Activated CD4-positive, CD25-positive, alpha-beta regulatory T cell (primary cell): ENCODE measurements at places on chromosomes 4 and X.

GRCh38 chrX:135490979-135491514 lies 29.4 kb upstream of the INTS6L start:
- no peak for DNase-seq

DNA sequence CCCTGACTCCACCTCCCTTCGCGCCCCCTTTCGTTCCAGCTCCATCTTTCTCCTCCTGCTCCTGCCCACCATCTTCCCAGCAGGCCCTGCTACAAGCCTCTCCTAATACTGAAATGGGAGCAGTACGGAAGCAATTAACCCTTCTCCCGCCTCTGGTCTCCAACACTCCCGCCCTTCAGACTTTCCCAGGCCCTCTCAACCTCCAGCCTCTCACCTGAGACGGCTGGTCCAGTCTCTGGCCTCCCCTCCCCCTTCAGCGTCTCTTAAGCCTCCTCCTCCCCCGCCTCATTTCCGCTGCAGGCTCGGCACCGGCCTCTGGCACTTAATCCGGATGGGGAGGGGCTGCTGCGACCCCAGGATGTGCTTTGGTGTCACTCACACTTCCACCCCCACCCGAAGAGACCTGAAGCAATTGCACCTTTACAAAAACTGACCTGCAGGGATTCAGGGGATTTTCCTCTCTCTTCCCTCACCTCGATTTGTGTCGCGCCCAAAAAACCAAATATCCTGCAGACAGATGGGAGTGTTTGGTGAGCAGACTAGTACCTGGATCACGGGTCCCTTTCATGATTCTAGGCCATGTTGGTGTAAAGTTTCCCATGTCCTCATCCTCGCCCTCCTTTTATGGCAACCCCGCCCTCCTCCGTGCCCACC lies 657 bp downstream of the TCEAL8 start:
- no peak for DNase-seq

DNA sequence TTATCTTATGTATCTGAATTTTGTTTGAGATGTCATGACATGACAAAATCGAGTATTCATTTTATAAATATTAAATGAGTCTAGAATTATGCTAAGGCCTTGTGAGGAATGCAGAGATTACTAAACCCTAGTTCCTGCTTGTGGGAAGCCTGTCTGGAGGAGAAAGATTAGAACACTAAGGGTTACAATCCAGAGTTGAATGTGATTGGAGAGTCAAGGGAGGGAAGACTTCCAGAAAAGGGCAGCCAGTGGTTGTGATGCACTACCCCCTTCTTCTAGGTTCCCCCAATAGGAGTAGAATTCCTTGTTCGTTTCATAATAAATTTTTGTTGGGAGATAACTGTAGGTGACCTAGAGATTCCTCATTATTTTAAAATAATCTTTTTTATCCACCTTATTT lies 141.1 kb downstream of the AFF1 start:
- DNase-seq: no peak

GRCh38 chr4:140237616-140238350 lies 83.8 kb upstream of the MAML3 start:
- no peak for DNase-seq

- DNase-seq: no peak
Measured at GRCh38 chr4:101950258-101950979, 159.9 kb downstream of the BANK1 start.

DNA sequence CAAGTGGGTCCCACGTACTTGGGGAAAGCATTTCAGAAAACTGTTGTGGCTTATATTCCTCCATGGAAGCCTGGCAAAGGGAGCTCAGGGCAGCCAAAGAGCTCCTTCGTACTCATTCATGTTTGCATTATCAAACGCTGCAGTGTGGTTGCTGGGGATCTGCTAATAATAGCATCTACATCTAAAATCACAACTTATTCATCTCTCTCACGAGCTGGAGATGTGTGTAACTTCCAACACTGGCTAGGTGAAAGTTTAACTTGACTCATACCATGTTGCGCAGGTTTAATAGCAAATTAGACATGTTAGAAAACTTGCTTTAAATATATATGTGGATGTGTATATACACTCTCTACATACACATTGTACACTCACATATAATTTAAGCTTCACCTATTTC lies 415.1 kb downstream of the AFF2 start:
- DNase-seq: no peak

DNA sequence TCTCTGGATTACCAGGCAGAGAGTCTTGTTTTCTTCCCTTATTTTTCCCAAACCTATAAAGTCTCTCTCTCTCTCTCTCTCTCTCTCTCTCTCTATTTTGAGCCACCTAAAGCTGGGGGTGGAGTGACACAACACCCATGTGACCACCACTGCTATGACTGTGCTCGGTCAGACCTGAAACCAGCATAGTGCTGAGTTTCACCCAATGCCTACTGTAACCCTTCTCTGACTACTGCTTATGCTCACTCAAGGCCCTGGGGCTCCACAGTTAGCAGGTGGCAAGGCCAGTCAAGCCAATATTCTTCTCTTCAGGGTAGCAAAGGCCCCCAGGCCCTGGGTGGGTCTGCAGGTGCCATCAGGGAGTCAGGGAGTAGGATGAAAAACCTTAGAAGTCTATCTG lies 114.7 kb upstream of the ARMCX2 start:
- no peak for DNase-seq

GRCh38 chrX:14819769-14820168 lies 53.1 kb downstream of the FANCB start:
- no peak for DNase-seq

- DNase-seq: no peak
Measured at GRCh38 chrX:41981481-41982013, 58.2 kb upstream of the CASK start.

GRCh38 chrX:13007519-13008188 lies 32.7 kb downstream of the TMSB4X start:
- DNase-seq: no peak

DNA sequence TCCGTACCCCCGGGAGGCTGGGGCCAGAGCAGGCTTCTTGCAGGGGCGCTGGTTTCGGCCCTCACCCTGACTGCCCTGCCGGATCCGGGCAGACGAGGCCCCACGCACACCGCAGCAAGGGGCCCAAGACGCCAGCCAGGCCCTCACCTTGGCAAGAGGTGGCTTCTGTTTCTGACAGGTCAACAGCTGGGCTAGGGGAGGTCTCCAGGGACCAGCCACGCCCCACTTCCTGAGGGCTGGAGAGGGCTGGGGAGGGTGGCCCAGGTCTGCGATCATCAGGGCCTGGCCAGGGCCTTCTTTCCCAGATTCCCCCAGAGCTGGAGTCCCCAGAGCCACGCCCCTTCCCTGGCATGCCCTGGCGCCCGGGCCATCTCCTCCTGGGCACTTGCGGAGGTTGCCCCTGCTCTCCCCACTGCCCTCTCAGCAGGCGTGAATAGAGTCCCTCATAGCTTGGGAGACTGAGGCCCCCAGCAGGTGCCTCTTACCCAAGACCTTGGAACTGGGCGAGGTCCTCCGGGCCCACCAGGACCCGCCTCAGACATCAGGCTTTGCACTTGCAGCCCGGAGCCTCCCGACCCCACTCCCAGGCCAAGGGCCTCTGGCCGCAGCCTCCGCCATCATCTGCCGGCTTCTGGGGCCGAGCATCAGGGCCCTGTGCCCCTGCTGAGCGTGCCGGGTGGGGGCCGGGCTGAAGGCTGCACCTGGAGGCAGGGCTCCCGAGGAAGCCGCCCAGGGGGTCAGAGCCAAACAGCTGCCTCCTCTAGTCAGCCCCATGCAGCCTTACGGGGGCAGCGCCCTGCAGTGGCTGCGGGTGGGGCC lies 6.3 kb upstream of the FGFR3 start:
- no peak for DNase-seq

- DNase-seq: no peak
Measured at GRCh38 chrX:115940888-115941332, 229.6 kb upstream of the AGTR2 start.

GRCh38 chr4:41136456-41136855 lies 77.9 kb downstream of the APBB2 start:
- no peak for DNase-seq

DNA sequence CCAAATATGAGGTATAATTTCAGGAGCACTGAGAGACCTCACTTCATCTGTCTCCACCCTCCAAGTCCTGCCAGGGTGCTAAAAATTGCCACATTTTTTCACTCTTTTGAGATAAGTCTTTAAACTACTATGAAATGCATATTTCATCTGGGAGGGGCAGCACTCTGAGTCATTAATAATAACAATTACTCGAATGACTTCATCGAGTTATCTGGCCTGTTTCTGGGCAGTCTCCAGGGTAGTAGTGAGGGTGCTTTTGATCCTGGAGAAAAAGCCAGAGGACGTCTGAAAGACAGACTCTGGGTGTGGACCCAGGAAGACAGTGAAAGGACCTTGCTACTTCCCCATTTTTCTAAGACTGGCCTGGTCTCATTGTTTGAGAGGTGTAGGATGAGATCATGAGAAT lies 42.3 kb upstream of the SRD5A3 start:
- DNase-seq: no peak

- DNase-seq: no peak
Measured at GRCh38 chr4:73723928-73724327, 16.4 kb upstream of the CXCL8 start.

DNA sequence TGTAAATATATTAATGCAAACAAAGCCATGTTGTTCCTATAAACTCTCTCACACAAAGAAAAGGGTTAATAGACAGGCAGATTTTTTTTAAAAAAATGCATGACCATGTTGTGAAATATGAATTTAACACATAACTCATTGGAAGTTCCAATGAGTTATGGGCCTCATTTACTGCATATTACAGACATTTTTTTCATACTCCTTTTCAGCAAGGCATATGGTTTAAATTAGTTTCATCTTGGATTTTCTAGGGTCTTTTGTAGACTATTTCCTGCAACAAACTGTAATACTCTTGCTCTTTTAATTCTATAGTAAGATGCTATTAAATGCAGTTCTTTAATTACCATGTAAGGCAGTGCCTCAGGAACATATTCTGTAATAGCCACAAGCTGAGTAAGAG lies 323.1 kb downstream of the GBA3 start:
- DNase-seq: no peak

DNA sequence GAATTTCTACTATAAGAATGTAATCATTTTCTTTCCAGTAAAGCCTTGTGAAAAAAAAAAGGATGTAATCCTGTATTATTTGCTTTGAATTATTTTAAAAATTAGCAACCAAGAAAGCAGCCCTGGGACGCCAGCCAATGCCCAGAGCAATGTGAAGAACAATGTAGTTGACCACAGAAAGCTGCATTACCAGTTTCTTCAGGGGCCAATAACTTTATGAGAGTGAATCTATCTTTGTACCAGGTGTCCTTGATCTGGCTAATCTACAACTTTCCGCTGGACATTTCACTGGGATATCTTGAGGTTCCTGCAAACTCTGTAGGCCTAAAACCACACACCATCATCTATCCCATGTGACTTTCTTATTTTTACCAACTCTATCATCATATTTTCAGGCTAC lies 7.6 kb upstream of the KLHL2 start:
- no peak for DNase-seq

DNA sequence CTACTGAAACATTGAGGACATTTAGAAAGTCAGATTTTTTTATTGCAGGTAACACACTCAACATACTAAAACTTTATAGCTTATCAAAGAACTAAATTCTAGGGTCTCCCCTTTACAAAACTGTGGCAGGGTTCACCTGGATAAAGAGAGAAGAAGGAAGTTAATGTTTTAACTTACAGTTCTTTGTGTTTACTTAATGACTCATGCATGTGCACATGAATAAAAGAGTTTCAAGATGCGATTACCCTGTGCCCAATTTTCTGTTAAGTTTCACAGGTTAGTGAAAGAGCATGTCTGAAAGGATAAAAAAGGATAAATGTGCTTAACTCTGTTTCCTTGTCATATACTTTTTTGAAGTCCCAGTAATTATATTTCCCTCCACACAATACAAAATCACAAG lies 16.8 kb downstream of the DCAF8L1 start:
- no peak for DNase-seq

GRCh38 chr4:150972592-150972991 lies 42.5 kb downstream of the LRBA start:
- no peak for DNase-seq

DNA sequence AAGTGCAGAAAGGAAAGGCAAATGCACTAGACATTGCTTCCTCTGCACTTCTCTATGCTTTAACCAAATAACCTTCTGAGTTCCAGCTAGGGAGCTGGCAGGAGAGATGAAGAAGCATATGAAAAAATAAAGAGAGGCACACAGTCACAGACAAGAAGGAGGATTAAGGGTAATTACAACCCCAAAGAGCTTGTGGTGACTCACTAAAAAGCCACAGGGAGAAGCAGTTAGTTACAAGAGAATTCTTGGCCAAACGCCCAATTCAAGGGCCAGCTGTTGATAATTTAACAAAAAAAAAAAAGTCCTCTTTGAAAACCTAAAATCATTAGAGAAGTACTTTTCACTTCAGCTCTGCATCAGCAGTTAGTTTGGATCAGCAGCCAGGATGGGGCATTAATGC lies 478.0 kb downstream of the KCNIP4 start:
- no peak for DNase-seq
